ENCODE measurements at places on chromosomes 1 and 21.

DNA sequence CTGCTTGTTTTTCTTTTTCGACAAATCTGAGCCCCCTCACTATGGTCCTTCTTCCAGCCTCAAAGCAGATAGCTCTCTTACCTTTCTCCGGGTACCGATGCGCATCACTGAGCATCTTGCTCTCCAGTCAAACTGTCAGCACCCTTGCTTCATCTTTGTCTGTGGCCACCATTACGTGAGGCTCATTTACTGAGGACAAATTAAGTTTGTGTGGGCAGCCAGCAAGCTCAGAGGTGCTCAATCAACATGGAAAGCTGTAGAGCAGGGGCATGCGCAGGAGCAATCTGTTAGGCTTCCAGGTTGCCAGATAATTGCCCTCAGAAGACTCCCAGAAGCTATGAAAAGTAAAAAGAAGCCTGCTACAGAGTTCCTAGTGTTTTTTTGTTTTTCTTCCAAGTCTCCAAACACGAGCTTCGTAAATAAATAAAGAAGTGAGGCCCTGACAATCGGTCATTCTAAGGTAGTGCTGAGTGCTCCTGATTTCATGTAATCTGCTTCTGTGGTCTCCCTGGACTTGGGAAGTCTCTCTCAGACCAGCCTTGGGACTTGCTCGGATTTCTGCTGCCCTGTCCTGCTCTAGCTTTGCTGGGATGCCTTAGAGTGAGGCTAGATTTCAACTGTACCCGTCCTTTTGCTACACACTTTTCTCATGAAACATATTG lies 1.8 kb downstream of the C1orf53 start:
- H3K27me3 ChIP-seq = peaks cover 55% of the 10 kb centered on the region
- peaks cover 12% of the 10 kb centered on the region for H3K4me1 ChIP-seq
- H3K36me3 ChIP-seq = peaks cover 6% of the 10 kb centered on the region
- DNase-seq = no peak

GRCh38 chr1:11749203-11749689 lies 12.7 kb upstream of the C1orf167 start:
- H3K27ac ChIP-seq = peak overlapping the region; percentile 77
- peak; percentile 38 for DNase-seq
- peaks cover 8% of the 10 kb centered on the region for H3K36me3 ChIP-seq

DNA sequence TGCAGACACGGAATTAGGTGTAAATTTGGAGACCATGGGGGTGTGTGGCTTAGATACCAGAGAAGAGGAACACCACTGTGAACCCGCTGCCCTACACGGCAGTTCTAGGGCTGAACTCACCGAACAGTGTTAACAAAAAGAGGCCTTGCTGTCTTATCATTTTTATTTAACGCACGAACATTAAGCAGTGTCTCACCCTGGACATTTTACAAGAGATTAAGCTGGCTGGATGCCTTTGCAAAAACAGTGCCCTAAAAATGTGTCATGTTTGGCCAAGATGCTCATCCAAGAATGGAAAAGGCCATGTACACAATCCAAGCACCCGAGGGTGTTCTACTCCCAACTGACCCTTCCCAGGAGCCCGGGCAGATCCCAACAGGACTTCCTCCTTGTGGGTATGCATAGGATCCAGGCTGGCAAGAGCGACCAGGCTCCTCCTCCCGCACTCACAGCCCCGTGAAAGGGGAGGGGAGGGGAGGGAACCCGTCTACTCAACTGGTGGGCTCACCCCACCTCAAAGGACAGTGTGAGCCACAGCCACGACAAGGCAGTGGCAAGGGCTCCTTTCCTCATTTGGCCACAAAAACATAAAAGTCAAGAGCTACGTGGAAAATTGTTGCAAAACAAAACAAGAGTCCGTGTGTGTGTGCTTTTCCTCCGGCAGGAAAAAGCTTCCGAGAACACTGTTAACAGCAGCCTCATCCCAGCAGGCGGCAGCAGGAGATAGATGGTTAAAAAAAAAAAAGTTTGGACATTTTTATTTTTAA lies 20.3 kb downstream of the C2CD2 start:
- H3K27me3 ChIP-seq = peaks cover 73% of the 10 kb centered on the region
- no peak overlapping the region for H3K27ac ChIP-seq
- no peaks in the 10 kb centered on the region for H3K4me1 ChIP-seq
- H3K36me3 ChIP-seq = no peaks in the 10 kb centered on the region
- DNase-seq = no peak

- no peak overlapping the region for H3K27ac ChIP-seq
- H3K4me1 ChIP-seq = no peaks in the 10 kb centered on the region
- no peak overlapping the region for H3K4me3 ChIP-seq
- no peaks in the 10 kb centered on the region for H3K36me3 ChIP-seq
- no peak for DNase-seq
- peaks cover 12% of the 10 kb centered on the region for H3K27me3 ChIP-seq
These were observed 441.4 kb downstream of the RPS6KC1 start for GRCh38 chr1:213492161-213493041.
